ENCODE measurements at places on chromosomes 2 and 18.

DNA sequence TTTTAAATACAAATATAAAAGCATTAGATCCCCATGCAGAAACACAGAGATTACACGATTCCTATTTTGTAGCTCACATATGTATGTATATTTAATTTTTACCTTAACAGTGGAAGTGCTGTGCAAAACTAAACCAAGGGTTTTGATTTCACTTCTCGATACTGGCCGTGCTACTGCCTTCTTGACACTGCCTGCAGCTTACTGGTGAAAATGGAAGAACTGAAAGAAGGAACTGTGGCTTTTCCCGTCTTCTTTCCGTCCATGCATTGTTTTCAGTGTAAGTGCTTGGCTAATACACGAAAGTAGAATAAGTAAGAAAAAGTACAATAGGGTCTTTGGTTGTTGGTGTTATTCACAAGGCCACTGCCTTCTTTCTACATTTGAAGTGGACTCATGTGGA lies 129.5 kb downstream of the NDUFA10 start:
- no peak for DNase-seq

- no peak for DNase-seq
These were observed 875 bp downstream of the C18orf63 start for GRCh38 chr18:74316257-74317170.

DNA sequence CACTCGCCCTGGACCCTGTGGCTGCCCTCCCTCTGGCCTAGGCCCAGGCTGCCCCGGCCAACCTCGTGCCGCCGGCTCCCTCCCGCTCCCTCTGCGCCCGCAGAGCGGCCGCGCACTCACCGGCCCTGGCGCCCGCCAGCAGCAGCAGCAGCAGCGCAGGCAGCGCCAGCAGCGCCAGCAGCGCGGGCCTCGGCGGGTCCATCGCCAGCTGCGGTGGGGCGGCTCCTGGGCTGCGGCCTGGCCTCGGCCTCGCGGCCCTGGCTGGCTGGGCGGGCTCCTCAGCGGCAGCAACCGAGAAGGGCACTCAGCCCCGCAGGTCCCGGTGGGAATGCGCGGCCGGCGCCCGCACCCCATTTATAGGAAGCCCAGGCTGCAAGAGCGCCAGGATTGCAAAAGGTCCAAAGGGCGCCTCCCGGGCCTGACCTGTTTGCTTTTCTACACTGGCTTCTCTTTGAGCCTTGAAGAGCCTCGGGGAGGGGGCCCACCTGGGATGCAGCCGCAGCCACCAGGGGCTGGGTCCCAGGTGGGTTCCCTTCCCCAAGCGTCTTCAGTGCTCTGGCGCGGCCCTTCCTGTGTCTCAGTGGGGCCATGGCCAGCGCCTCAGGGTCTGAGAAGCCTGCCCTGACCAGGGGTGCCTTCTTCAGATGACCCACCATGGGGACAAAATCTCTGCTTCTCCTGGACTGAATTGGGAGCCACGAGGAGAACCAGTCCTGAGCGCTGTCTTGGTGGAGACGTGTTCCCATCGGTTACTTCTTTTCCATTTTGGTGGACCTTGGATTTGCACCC lies at the start of gene APOB:
Gene APOB (minus strand): TSS at position 330 of the 789 bp plus-strand sequence. CDS start 128 bp downstream, at position 202.
- no peak for DNase-seq

DNA sequence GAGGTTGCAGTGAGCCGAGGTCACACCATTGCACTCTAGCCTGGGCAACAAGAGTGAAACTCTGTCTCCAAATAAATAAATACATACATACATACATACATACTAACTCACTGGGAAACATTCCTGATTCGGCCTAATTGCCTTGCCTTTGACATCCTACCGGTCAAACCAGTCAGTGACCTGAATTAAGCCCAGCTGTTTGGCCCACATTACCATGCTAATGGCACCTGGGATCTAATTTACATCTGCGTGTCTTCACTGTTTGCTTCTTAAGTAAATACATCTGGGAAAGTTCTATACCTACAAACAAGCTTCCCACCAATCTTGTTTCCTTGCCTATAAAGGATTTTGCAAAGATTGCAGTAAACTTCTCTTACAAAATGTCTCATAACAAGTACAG lies 230.2 kb upstream of the ZC3H15 start:
- no peak for DNase-seq

DNA sequence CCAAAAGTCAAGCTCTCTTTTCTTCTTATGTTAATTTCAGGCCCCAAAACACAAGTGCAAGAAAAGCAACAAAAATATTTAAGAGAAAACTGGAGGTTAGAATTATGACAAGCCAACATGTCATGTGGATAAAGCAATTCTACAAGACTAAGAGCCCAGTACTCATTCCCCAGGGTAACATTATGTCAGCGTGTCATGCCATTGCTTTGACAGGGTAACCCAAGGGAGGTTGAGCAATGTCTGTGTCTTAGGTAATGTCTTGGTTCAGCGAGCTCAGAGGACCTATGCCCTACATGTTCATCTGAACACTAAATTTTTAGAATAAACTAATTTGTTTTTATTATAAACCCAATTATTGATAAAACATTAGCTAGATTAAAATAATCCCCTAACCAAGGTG lies 173.2 kb upstream of the ZNF804A start:
- no peak for DNase-seq

DNA sequence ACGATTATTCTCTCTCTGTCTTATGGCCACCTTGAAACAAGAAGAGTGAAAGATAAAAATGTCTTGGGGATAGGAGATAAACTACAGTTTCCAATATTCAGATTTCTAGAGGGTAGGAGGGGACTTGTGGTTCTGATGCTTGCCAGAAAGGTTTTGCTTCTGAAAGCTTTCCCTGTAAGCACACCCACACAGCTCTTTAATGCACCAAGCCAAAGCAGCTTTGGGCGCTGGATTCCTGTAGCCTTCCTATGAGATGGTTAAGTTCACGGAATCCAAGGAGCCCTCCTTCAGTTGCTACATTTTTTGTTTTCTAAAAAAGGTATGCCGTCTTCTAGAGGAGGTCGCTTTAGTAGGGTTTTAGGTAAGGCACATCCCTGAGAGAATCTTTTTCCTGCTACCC lies 4.9 kb downstream of the LRRTM1 start:
- no peak for DNase-seq

DNA sequence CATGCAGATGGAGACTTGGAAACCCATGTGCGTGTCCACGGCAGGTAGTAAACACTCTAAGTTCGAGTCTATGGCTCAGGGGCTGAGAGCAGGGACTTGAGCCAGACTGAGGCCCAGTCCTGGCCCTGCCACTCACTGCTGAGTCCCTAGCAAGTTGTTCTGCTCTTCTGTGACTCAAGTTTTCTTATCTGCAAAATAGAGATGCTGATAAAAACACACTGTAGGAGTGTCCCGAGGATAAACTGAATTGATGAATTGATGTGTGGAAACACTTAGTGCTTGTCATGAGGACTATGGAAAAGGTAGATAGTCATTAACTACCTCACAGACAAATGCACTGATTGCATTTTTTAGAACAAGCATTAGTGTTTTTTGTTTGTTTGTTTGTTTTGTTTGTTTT lies 73.2 kb downstream of the BOLA3 start:
- no peak for DNase-seq

GRCh38 chr2:150171065-150171548 lies 316.4 kb downstream of the RND3 start:
- DNase-seq = no peak

- DNase-seq = no peak
These were observed 130.2 kb downstream of the FAM124B start for GRCh38 chr2:224271617-224272236.

- no peak for DNase-seq
These were observed 62.8 kb upstream of the NCK2 start for GRCh38 chr2:105681927-105682326.

DNA sequence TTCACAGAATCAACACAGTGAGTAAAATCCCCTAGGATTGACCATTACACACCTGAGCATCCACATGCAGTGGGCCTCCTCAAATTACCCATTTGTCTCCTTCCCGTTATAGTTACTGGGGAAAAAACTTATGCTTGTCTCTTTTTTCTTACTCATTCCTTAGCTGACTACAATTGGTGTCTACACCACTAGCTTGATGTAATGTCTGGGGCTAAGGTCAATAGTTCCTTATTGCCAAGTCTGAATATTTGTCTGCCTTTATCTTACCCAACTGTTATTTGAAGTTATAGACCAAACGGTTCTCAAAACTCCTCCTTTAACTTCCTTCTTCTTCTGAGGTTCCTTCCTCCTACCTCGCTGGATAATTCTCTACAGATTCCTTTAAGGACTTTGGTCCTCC lies 41.9 kb upstream of the TMEM17 start:
- DNase-seq = no peak

GRCh38 chr2:120517751-120518469 lies 172.0 kb downstream of the INHBB start:
- DNase-seq = no peak

GRCh38 chr2:124258140-124258880 lies 233.2 kb downstream of the CNTNAP5 start:
- no peak for DNase-seq

DNA sequence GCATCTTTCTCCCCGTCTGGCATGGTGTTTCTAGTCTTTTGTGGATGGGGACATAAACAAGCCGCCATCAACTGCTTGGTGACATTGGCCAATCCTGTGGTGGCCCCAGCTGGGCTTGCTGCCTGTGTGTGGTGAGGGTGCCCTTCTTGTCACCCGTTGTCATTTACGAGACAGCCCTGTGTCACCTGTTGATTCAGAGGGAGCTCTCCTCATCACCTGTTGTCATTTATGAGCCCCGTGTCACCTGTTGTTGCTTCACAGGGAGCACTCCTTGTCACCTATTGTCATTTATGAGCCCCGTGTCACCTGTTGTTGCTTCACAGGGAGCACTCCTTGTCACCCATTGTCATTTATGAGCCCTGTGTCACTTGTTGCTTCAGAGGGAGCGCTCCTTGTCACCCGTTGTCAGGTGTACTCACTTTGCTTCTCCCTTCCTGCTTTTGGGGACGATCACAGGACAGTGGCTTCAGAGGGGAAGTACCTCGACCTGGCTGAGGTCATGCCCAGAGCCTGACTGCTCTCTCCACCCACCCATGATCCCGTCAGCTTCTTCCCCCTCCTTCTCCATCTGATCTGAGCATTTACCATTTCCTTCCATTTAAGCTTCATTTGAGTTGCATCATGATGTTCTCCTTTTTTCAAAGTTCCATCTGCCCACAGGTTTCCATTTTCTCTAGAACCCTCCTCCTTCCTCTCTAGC lies 29.1 kb downstream of the HPCAL1 start:
- DNase-seq = peak; percentile 81

DNA sequence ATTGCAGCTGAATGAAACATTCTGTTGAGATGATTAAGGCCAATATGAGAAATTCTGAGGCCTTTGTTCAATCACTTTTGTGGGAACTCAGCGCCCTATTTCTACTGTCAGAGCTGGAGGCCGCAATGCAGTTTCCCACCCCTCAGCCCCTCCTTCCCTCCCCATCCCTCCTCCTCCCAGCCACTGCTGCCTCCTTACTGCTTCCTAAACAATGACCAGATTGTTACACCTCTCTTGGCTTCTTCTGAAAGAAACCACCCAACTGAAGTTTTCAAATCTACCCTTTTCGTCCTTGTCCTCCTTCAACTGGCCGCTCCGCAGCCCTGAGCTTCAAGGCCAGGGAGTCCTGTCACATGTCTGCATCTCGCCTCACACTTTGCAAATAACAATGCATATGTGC lies 36.7 kb upstream of the MAPK4 start:
- DNase-seq = no peak

DNA sequence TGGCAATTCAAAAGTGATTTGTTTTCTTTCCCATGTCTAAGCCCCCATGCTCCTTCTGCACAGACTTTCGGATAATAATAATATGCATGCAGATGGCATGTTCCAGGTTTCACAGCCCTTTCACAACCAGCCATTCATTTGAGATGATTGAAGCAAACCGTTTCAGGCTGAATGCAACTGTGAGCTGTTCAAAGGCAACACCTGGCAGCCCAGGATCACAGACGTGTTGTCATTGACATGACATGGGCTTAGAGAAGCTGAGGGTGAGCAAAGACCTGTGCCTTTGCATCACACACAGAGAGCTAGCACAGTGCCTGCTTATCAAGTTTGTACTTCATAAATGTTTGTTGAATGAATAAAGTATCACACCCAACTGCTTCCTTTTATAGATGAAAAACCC lies 12.4 kb upstream of the ERMN start:
- no peak for DNase-seq

DNA sequence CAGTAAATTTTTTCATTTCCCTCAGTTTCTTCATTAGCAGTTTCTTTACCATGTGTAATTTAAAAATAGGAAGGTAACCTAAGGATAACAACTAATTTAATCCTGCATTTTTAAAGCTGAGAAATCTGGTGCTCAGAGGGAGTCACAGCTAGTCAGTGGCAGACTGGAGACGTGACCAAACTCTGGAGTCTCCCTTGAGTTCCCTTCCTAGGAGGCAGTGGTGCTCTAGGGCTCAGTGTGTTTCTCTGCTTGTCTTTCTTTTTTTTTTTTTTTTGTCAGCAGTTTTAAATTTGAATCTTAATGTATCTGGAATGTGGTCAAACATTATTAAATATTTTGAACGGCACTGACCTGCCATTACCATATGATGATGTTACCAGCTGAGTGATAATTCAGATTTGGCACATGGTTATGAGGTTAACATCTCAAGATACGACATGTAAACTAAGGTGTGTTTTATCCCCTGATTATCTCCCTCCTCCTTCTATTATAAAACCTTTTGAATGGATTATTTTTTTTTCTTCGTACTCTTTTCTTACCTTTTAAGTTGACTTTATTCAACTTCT lies 226.2 kb downstream of the GALNT13 start:
- no peak for DNase-seq

GRCh38 chr2:108637304-108637669 lies 82.0 kb upstream of the RANBP2 start:
- peak; percentile 56 for DNase-seq

- DNase-seq = no peak
These were observed 85.1 kb upstream of the ZNF532 start for GRCh38 chr18:58779529-58779928.

DNA sequence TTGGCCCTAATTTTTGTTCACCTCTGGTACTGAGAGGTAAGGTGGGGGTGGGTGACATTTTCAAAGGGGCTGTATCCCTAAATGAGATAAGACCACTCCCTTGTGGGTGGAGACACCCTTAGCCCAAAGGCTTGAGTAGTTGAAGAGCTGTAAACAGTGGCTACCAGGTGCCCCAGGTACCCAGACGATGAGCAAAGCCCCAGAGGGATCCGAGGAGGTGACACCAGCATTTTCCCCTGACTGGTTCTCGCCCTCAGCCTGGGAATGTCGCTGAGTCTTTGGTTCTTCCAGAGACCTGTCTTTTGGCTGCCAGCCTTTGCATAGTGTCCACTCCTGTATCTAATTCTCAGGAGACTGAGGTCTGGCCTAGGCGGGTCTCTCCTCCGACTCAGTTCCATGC lies 36.5 kb downstream of the RRM2 start:
- no peak for DNase-seq

DNA sequence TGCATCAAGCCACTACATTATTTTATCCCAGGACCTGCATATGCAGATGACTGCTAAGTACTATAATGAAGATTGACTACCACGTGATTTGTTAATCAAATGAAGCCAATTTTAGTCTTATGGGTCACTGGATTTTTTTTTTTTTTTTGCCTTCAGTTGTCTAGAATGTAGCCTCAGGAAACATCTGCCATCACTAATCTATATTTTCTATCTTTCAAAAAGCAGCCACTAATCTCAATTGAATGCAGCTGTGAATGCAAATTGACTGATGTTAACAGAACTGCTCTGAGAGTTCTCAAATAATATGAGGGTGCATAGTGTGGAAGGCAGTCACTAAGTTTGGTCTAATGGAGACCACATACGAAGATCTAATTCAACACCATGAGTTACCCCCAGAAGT lies 106.3 kb downstream of the ABCA12 start:
- DNase-seq = no peak
